ENCODE measurements at places on chromosomes 1 and 21. TPM values are rescaled to one million over a fixed set of nuclear protein-coding genes. Genes with fewer than 3 reads are reported as not detected.

The SYNC gene
- 6.4 TPM for total RNA-seq

The RXRG gene
- 0.86 TPM for total RNA-seq

- DNase-seq = peak; percentile 74
Measured at GRCh38 chr1:111199881-111200801, at the start of gene DENND2D. Gene DENND2D, minus strand, starts transcription at chr1:111200646. Its CDS starts 187 bp downstream, at chr1:111200459.

- DNase-seq = no peak
Measured at GRCh38 chr1:88504601-88505000, 179.5 kb upstream of the PKN2 start.

GRCh38 chr1:79104617-79105016, 98.1 kb upstream of the ADGRL4 start:
- no peak for DNase-seq

Measured in ureter (tissue), 1 donor.